ENCODE measurements at places on chromosomes 4 and X.

DNA sequence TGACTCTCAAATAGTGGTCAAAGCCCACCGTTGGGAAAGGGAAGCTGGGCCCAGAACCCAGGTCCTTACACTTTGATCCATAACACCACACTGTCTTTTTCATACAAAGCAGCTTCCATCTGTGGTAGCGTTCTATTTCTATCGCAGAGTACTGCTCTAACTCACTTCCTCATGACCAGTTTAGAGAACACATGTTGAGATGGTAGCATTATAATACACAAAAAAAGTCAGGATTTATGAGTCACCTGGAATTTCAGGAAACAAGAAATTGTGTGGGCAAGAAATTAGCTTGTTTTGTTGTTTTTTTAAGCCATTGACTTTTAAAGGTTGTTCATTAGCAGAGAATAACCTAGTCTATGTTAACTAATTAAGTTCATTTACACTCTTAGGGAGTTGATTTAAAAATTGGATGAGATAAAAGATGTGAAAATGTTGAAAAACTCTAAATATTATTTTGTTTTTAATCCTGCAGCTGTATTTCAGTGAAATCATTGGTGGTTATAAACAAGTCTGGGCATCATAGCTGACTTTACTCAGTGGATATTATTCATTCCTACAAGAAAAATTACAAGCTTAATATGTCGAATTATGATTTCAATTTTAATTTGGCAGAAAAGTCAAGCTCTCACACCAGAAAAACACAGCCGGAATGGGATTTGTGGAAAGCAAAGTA, 1011.1 kb upstream of the HS3ST1 start:
- DNase-seq = no peak

DNA sequence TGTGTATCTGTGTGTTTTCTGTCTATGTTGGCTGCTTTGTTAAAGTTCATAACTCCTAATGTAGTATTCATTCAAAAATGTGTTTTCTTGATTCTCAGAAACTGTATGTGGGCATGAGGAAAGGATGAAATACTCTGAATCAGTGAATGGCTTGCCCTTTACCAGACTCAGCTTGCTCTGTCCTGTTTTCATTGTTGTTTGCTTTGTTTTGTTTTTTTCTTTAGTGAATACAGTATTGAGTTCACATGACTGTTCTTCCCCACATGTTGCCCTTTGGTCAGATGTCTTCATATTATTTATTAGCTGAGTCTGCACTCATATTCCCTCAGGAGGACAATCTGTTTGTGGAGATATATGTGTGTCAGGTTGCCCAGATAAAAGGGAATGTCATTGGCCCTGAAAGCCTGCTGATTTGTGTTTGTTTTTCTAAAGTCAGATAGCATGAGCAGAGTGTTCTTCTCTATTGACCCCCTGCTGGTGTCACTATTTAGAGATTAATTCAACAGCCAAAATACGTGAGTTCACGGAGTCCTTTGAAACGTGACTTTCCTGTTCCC, 1184.4 kb downstream of the RPA4 start:
- peak; percentile 4 for DNase-seq

GRCh38 chr4:39658756-39659155, 20.1 kb upstream of the SMIM14 start:
- no peak for DNase-seq

DNA sequence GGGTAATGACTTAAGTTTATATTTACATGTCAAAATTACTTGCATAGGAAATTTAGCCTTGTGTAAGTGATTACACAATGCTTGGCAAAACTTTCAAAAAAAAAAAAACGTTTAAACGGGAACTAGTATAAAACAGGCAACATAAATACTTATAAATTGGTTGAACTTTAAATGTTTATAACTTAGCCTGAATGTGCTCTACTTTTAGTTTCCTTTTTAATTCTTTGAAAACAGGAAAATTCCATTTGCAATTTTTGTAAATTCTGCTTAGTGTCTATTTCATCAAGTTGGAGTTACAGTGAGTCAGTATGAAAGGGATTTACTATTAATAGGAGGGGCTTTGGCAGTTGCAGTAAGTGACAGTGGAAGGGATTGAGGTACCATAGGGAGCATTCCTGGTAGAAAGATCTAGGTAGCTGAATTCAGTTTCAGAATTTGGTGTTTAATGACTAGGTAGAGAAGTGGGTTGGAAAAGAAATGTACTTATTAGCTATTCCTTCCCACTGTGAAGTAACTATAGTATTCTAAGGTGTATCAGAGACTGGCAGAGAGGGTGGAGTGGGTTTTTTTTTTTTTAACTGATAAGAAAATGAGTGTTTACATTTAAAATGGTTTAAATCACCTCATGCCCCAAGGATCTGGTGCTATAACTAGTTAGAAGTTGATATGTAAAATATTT, 2.8 kb downstream of the STAG2 start:
- peak; percentile 8 for DNase-seq

- DNase-seq = no peak
These were observed 22.3 kb upstream of the HERC3 start for GRCh38 chr4:88570001-88570400.

- no peak for DNase-seq
These were observed 35.2 kb downstream of the PCDH7 start for GRCh38 chr4:30755346-30755745.

DNA sequence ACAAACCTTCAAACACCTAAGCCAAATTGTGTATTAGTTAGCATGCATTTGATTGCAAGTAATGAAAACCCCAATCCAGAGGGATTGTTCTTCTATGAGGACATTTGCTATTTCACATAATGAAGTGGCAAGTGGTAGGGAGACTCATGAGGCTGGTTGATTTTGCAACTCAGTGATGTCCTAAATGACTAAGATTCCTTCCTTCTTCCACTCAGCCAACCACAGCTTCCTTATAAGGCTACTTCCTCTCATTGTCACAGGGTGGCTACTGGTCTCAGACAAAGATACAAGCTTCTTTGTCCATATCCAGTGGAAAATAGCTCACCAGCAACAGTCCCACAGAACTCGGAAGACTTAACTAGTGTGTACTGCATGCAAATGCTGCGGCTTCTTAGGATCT, 5.3 kb upstream of the OTC start:
- DNase-seq = peak; percentile 73

- DNase-seq = no peak
These were observed 9.8 kb downstream of the DCAF8L2 start for GRCh38 chrX:27599928-27600327.

- no peak for DNase-seq
These were observed 6.9 kb downstream of the MSN start for GRCh38 chrX:65674204-65674893.

GRCh38 chrX:69150281-69150960, 14.8 kb downstream of the PJA1 start:
- no peak for DNase-seq

DNA sequence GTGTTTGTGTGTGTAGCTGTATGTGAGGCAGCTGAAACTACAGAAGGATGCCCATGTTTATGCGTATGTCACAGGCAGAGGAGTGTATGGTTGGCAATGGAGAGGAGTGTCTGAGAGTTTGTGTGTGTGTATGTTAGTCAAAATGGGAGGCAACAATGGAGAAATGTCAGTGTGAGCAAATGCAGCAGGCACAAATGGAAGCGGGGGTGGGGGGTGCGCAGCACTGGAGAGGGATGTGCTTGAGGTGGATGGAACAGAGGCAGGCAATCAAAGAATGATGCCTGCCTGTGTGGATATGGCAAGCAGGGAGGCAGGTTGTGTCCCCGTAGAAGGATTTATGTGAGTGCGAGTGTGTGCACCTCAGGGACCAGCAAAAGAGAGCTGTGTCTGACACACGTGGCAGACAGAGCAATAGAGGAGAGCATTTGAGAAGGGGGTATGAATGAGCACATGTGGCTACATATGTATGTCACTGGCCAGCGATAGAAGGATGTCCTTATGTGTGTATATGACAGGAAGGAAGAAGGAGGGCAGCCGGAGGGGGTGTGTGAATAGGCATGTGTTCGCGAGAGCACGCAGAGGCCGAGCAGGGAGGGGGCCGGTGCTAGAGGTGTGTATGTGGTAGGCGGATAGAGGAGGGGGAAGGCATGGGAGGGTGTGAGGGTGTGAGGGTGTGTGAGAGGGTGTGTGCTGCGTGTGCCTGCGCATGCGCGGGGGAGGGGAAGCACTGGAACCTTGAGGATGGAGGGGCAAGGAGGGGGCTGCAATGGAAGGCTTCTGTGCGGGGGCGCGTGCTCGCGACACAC, 1.1 kb downstream of the PJA1 start:
- DNase-seq = peak; percentile 8

DNA sequence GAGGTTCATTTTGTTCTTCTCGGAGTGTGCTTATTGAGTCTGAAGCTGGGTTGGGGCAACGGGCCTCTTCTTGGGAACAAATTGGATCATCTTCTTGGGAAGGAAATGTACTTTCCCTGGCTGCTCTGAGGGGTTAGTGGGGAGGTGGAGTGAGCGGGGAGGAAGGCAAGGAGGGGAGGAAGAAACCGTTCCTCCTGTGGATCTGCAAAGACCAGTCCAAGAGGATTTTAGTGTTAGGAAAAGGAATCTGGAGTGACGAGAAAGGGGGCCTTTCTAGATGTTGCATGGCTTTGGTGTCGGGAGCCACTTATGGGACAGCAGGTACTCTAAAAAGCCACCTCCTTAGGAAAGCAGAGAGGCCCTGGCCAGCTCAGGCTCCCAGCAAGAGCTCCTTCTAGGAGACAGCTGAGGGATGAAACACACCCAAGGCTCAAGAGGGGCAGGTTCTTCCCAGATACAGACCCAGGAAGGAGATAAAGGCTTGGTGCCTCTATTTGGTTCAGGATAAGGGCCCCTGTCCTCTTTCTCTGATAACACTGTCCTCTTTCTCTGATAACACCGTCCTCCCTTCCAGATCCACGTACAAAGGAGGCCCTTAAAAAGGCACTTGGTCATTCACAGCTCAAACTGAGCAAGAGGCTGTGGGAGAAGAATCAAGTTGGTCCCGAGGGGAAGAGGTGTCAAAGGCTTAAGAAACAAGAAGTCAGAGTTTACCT, 451 bp downstream of the SOD3 start:
- DNase-seq = no peak

DNA sequence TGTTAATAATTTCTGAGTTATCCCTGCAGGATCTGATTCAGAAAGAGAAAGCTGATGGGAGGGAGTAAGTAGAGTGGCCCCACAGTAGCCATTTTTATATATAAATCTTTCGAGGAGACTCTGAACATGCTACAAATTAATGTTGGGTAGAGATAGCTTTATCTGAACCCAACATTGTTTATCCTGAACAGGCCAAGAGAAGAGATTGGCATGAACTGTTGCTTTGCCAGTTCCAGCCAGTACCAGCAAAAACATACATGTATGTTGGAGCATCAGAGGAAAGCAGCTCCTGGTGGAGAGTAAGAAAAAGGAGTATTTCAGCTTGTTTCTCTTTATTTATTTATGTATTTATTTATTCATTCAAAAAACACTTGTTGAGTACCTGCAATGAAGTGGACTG, 1.6 kb downstream of the MAOA start:
- DNase-seq = no peak

- DNase-seq = no peak
These were observed 50.6 kb downstream of the NRK start for GRCh38 chrX:105872941-105873340.

DNA sequence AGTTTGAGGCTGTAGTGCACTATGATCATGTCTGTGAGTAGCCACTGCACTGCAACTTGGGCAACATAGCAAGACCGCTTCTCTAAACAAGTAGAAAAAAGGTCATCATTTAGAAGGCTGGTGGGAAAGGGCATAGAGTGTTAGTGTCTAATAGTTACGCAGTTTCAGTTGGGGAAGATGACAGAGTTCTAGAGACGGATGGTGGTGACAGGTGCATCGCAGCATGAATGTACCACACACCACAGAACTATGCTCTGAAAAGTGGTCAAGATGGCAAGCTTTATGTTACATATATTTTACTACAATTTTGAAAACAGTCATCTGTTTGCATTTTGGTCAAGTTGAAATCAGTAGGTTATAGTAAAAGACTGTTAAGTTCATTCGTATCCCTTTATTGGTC, 23.7 kb upstream of the CLDN34 start:
- DNase-seq = no peak

GRCh38 chrX:46637938-46638337, 64.4 kb downstream of the CHST7 start:
- no peak for DNase-seq

GRCh38 chr4:60879135-60879701, 320.9 kb upstream of the ADGRL3 start:
- no peak for DNase-seq

GRCh38 chr4:53122280-53123116, 243.4 kb downstream of the SCFD2 start:
- DNase-seq = peak; percentile 82

GRCh38 chr4:117949621-117950020, 84.7 kb upstream of the NDST3 start:
- DNase-seq = no peak

DNA sequence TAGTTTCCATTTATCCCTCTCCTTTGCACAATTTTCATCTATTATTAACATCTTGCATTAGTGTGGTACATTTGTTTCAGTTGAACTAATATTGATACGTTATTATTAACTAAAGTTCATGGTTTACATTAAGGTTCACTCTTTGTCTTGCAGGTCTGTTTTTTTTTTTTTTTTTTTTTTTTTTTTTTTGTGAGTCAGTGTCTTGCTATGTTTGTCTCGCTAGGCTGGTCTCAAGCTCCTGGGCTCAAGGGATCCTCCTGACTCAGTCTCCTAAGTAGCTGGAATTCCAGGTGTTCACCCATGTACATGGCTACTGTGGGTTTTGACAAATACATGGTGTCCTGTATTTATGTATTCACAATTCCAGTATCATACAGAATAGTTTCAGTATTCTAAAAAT, 6.8 kb downstream of the TBC1D19 start:
- no peak for DNase-seq

DNA sequence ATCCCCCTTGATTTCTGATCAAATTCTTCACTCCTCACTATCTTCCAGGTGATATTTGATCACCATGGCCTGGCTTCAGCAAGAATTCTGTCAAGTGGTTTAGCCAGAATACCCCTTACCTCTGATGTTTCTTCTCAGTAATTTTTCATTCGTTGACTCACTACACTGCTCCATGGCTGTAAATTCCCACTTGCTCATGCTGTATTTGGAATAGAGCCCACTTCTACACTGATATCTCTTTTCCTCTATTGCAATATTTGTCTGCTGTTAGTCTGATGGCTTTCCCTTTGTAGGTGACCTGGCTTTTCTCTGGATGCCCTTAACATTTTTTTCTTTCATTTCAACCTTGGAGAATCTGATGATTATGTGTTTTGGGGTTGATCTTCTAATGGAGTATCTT, 73.9 kb upstream of the DIPK2B start:
- no peak for DNase-seq

DNA sequence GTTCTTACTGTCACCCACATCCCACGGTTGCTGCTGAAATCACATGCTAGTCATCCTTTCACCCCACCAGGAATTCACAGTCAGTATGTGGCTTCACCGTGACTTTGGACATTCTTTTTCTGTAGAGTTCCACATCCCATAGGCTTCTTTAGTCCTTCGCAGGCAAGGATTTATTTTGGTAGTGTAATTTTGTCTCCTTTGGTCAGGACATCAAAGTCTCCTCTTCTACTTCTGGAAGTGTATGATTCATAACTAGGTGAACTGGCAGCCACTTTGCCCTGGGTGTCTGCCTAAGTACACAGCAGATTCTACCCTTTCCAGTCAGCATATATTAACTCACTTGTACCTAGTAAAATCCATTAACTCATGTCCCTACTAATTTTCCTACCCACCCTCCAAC, 38.3 kb upstream of the MMAA start:
- DNase-seq = no peak
